ENCODE measurements at places on chromosomes 4 and X. TPM values are rescaled to one million over a fixed set of nuclear protein-coding genes. Genes with fewer than 3 reads are reported as not detected.

DNA sequence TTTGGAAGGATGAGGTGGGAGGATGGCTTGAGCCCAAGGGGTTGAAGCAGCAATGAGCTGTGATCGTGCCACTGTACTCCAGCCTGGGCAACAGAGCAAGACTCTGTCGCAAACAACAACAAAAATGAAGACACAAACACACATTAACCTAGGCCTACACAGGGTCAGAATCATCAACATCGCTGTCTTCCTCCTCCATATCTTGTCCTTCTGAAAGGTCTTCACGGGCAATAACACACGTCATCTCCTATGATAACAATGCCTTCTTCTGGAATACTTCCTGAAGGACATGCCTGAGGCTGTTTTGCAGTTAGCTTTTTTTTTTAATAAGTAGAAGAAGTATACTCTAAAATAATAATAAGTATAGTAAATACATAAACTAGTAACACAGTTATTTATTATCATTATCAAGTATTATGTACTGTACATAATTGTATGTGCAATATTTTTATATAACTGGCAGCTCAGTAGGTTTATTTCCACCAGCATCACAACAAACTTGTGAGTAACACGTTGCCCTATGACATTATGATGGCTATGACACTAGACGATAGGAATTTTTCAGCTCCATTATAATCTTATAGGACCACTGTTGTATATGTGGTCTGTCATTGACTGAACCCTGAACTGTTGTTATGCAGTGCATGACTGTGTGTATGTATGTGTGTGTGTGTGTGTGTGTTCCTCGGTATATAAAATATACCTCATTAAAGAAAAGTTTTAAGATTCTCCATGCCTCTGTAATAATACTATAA lies 69.2 kb upstream of the MAML3 start:
- DNase-seq = no peak

DNA sequence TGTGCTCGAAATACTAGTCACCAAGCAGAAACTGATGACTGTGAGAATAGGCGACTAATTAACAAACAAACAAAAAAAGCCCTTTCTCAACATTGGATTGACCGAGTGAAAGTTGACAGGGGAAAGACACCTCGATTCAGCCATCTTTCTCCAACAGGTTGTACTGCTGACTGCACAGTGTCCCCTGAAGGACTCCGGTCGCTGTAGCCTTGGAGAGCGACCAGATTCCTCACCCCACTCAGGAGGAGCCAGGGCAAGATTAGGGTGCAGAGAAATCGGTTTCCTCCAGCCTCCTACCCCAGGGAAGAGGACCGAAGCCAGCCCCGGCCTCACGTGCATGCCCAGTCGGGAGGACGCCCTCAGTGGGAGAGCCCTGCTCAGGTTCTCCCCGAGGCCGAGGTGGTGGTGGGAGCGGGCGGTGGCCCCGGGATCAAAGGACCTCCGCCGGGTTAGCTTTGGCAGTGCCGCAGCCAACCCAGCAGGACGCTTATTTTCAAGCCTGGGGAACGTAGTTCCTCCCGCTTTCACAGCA lies 1.1 kb upstream of the RAP1GDS1 start:
- DNase-seq = peak; percentile 51

The RASL11B gene
- total RNA-seq = 0.24 TPM

The GPRASP1 gene
- total RNA-seq = 3.5 TPM

The SRPX gene
- not detected for total RNA-seq

- DNase-seq = no peak
Observed at GRCh38 chr4:123120473-123120872, 198.1 kb upstream of the NUDT6 start.

GRCh38 chr4:5918331-5918985 lies 25.6 kb upstream of the CRMP1 start:
- no peak for DNase-seq

DNA sequence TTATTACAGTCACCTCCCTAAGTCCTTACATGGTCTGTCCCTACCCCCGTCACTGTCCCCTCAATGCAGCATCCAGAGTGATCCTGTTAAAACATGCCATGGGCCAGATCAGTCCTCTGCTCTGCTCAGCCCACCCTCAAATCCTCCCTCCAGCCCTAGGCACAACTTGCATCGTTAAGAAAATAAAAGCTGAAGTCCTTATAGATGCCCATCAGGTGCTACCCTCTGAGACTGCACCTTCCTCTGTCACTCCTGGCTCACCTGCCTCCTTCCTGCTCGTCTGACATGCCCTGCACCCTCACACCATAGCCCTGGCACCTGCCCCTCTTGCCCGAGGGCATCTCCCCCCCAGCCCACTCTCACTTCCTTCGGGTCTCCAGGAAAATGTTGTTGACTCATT lies 4.1 kb downstream of the STK32B start:
- DNase-seq = no peak

DNA sequence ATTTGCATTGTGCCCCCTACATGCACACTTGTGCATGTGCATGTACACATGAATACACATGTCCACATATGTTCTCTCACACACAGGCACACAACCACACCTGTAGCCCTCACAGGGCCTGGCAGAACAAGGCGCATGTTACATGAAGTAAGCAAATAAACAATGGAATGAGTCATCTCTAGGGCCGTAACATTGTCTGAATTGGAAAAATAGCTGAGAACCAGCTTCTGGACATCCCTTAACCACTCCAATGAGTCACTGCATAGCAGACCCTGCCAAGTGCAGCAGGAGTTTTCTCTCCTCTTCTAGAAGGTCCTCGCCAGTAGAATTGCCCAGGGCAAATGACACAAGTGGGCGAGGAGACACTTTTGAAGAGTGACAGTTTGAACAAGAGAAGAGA lies 66.1 kb downstream of the MAGEA10 start:
- DNase-seq = no peak

DNA sequence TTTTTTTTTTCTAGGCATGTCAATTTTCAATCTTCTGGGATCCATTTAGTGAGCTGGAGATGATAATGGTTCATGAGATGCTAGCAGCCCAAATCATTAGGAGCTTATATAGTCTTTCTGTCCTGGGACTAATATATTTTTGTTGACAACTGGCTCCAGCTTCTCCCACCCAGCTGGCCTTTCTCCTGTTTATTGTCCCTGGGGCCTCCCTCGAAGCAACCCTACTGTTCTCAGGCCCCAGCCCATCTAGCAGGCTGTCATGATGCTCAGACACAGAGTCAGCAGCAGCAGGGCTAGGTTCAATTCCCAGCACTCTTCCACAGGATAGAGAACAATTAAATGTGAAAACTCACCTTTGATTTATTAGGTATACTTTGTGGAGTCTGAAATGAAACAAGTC lies 127.6 kb upstream of the MID1 start:
- no peak for DNase-seq

The DIPK2B gene
- total RNA-seq = not detected

- DNase-seq = peak; percentile 98
Observed at GRCh38 chr4:17614416-17615299, at the start of gene MED28. TSS of gene MED28 (plus strand) at chr4:17614641. CDS start at chr4:17614655, 14 bp downstream.
